Esophagus squamous epithelium (tissue), 5 donors: ENCODE measurements at places on chromosomes 13 and 19. TPM values are rescaled to one million over a fixed set of nuclear protein-coding genes. Genes with fewer than 3 reads are reported as not detected.

The SELENOV gene
- total RNA-seq: not detected

The FSD1 gene
- 0.18 TPM for total RNA-seq

The SCN1B gene
- 1.2 TPM for total RNA-seq

The ZNF558 gene
- total RNA-seq: 12.9 TPM

The TLE2 gene
- total RNA-seq: 5.4 TPM

The ZGLP1 gene
- 1.5 TPM for total RNA-seq

The RDH8 gene
- not detected for total RNA-seq

- DNase-seq: no peak
Observed at GRCh38 chr19:806815-807421, 9.7 kb downstream of the PTBP1 start.

DNA sequence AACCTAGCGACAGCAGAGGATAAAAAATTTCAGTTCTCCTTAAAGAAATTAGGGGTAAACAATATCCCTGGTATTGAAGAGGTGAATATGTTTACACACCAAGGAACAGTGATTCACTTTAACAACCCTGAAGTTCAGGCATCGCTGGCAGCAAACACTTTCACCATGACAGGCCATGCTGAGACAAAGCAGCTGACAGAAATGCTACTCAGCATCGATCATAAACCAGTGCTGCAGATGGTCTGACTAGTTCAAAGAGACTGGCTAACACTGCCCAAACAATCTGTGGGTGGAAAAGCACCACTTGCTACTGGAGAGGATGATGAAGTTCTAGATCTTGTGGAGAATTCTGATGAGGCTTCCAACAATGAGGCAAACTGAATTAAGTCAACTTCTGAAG, 19.9 kb upstream of the ACOD1 start:
- DNase-seq: no peak

- no peak for DNase-seq
Observed at GRCh38 chr13:20369886-20370361, 137.8 kb upstream of the GJB6 start.

GRCh38 chr19:3708207-3708931, at the start of gene TJP3:
Gene TJP3, plus strand, starts transcription at chr19:3708384. Its CDS starts 20,049 bp downstream, at chr19:3728433.
- no peak for DNase-seq

DNA sequence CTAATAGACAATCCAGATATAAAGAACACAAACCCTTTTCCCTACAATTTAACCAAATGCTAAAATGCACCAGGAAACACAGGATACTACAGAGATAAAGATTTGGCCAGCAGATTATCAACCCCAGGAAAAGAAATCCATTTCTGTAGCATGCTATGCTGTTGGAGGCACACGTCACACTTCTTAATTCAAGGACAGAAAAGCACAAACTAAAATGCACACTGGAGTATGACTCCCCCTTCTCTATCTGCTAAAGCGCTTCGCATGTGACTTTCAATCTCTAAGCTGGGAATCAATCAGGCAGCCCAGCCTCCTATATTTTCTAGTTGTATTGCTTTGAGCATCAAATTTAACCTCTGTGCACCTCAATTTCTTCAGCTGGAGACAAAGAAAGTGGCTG, 22.2 kb downstream of the ABCC4 start:
- DNase-seq: no peak

- no peak for DNase-seq
Observed at GRCh38 chr13:22801402-22802003, 379.3 kb upstream of the SGCG start.

DNA sequence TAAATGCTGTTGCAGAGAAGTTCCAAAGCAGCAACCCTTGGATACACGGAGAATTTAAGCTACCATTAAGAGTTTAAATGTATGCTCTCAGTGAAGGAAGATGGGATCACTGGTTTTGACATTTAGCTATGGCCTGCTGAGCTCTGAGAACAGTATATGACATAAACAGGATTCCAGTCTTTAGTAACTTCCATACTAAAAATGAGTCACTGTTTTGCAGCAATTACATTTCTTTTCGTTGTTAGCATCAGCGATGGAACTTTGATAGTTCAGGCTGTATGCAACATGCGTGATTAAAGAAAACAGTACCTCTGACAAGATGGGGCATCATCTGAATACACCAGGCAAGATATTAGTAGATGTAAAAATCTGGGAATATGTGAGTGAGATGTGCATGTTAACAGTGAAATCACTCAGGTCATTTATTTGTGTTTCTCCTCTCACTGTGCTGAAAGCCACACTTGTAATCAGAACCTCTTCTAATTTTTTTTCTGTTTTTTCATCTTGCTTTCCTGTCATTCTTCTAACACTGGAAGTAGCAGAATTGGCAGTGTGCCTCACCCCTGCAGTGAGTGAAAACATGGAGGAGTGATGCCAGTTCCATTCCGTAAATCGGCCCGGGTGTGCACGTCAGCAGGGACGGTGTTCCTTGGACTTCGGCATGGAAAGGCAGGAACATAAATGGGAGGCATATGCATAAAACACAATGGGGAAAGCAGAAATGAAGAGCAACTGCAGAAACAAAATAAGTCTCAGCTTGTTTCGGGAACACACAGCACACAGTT, 361.5 kb downstream of the OXGR1 start:
- DNase-seq: no peak

GRCh38 chr19:56813531-56813930, 27.0 kb downstream of the PEG3 start:
- DNase-seq: no peak
